Activated CD4-positive, alpha-beta T cell treated with anti-CD3 and anti-CD28 coated beads, Interleukin-2, amount 50 U/mL, for 4 hours (primary cell): ENCODE measurements at places on chromosomes 2 and 18.

DNA sequence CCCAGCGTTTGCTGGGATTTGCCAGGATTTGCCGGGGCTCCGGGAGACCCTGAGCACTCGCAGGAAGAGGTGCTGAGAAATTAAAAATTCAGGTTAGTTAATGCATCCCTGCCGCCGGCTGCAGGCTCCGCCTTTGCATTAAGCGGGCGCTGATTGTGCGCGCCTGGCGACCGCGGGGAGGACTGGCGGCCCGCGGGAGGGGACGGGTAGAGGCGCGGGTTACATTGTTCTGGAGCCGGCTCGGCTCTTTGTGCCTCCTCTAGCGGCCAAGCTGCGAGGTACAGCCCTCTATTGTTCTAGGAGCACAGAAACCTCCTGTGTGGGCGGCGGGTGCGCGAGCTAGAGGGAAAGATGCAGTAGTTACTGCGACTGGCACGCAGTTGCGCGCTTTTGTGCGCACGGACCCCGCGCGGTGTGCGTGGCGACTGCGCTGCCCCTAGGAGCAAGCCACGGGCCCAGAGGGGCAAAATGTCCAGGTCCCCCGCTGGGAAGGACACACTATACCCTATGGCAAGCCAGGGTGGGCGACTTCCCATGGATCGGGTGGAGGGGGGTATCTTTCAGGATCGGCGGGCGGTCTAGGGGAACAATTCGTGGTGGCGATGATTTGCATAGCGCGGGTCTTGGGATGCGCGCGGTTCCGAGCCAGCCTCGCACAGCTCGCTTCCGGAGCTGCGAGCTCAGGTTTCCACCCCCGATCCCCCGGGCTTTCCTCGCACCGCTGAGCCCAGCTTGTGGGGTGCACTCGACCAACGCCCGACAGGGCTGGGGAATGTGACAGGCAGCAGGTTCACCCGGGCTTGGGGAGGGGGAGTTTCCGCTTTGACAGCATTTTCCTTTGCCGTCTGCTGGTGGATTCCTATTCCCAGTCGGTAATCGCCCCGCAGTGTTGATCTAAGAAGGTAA, 2.8 kb downstream of the ONECUT2 start:
- peak; percentile 21 for DNase-seq

- DNase-seq, result no peak
Observed at GRCh38 chr2:143525402-143525860, 396.2 kb downstream of the ARHGAP15 start.

DNA sequence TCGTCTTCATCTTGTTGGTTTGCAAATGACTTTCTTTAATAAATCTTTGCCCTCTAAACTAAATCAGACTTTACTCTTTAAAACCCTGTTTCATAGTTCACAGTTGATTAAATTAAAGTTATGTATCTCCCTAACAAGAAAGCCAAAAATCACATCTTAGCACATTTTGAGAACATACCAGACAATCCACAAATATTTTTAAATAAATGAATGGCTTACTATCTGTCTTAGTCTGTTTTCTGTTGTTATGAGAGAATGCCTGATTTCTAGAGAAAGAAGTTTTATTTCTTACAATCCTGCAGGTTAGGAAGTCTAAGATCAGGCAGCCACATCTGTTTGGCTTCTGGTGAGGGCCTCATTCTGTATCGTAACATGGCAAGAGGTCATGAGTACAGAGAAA, 1090.2 kb upstream of the PIK3C3 start:
- no peak for DNase-seq

GRCh38 chr2:43944915-43945314, 50.9 kb downstream of the LRPPRC start:
- no peak for DNase-seq

- no peak for DNase-seq
Observed at GRCh38 chr2:55019526-55020258, 30.6 kb downstream of the RTN4 start.

- DNase-seq, result no peak
Observed at GRCh38 chr2:202023198-202023903, 10.3 kb upstream of the FZD7 start.

DNA sequence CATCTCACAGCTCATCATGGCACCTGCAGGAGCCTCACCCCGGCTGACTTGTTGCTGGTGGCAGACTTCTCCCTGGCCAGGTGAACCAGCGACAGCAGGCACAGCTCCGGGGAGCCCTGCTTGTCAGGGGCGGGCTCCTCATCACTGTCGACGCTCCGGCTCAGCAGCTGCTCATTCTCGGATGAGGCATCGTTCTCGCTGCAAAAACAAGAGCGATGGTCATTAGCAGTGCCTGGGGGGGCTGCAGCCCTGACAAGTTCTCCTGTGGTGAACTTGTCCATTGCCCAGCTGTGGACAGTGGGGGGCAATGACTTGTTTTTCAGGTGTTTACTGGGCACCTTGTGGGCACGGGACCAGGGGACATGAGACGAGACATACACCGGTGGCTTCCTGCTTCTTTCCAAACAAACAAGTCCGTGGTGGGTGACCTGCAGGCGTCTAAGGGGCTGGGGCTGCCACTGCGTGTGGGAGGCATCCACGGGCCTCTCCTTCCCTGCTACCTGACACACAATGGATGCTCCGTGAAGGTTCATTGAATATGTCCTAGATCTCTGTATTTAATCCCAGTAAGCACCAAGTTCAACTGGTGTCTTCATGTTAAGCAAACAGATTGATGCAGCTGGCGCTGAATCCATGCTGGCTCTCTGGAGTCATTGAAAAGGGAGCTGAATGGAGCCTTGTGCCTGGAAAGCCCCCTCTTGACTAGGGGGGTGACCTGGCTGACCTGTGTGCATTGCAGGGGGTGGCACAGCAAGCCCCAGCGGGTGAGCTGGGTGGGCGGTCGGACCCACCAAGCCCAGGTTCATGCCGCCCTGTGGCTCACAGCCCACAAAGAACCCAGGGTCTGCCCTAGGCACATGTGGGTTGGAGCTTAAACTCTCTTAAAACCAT, 81.0 kb downstream of the EDAR start:
- no peak for DNase-seq

- DNase-seq, result no peak
Observed at GRCh38 chr18:58579561-58580047, 49.3 kb downstream of the ALPK2 start.

DNA sequence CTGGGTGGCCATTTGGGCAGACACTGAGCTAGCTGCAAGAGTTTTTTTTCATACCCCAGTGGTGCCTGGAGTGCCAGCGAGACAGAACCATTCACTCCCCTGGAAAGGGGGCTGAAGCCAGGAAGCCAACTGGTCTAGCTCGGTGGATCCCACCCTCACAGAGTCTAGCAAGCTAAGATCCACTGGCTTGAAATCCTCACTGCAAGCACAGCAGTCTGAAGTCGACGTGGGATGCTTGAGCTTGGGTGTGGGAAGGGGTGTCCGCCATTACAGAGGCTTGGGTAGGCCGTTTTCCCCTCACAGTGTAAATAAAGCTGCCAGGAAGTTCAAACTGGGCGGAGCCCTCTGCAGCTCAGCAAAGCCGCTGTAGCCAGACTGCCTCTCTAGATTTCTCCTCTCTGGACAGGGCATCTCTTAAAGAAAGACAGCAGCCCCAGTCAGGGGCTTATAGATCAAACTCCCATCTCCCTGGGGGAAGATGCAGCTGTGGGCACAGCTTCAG, 69.6 kb upstream of the WDSUB1 start:
- no peak for DNase-seq

- DNase-seq, result no peak
Observed at GRCh38 chr2:172092716-172093415, 7.6 kb downstream of the DLX1 start.

DNA sequence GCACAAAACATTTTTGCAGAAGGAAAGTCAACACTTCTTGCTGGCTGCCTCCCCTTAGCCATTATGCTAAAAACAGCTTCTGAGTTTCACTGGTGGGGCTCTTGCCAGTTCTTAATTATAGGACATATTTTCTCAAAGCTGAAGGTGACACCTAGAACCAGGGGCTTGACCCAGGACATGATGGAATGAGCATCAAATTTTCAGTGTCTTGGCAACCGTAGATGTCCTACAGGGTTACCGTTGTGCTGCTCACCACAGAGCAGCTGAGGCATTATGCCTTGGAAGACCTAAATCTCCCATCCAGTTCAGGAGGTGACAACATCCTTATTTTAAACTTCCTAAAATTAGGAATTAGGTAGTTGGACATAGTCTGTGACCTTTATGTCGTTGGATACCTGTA, 46.7 kb downstream of the TMEM185B start:
- no peak for DNase-seq

DNA sequence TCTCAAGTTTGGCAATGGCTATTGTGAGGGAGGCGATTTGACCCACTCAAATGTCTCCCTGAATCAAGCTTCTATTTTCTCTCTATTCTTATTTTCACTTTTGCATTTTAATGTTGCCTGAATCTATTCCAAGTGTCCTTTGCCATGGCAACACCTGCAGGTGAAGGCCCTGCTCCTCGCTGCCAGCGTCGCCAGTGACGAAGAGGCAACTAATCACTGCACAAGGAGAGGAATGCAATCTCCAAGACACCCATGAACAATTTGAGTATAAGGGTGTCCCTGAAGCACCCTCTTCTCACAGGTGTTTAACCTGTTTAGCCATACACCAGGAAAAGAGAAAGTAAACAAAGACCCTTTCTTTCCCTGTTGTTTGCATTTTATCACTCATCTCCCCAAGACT, 165.6 kb upstream of the VRK2 start:
- no peak for DNase-seq

DNA sequence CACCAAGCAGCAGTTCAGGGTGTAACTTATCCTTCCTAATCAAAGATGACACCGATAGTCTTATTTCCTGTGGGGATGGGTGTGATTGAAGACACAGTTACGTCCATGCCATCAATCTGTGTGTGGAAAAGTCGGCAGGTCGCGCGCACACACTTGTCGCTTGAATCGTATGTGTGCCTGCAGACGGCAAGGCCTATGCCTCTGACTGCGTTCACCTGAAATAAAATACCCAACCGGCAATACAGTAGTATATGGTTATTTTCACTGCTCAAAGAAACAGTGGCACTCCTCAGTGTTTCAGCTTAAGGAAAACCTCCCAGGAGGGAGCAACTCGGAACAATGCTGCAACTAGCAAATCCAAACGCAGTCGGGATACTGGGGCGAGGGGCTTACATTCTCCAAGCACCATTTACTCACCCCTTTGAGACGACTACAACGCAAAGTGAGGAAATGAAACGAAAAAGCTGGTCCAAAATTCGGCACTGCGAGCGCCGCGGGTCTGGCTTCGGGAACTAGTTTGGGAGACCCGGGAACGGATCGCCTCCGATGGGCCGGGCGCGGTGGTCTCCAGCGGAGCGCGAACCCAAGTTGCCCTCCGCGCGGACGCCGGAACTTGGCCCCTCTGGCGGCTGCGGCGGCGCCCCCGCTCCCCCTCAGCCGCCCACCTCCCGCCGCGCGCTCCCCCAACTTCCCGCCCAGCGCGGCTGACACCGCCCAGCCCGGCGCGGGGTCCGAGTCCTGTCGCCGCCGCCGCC, 675 bp downstream of the PRKD3 start:
- peak; percentile 25 for DNase-seq

- no peak for DNase-seq
Observed at GRCh38 chr2:54479424-54479823, 23.3 kb downstream of the SPTBN1 start.

- no peak for DNase-seq
Observed at GRCh38 chr2:238599549-238600505, 173.1 kb downstream of the ASB1 start.

DNA sequence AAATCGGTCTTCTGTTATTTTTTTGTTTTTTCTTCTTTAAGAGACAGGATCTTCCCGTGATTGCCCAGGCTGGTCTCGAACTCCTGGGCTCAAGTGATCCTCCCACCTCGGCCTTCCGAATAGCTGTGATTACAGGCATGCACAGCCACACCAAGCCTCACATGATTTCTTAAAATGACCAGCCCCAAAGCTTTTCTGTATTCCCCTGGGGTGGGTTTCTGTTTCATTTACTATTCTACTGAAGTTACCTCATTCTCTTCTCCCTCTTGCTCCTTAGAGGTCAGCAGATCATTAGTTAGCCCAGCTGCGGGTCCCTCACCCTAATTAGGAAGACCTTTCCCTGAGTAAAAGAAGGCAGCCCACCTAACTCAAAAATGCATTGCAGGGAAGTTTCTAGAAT, 27.6 kb downstream of the SLC1A4 start:
- DNase-seq, result no peak

DNA sequence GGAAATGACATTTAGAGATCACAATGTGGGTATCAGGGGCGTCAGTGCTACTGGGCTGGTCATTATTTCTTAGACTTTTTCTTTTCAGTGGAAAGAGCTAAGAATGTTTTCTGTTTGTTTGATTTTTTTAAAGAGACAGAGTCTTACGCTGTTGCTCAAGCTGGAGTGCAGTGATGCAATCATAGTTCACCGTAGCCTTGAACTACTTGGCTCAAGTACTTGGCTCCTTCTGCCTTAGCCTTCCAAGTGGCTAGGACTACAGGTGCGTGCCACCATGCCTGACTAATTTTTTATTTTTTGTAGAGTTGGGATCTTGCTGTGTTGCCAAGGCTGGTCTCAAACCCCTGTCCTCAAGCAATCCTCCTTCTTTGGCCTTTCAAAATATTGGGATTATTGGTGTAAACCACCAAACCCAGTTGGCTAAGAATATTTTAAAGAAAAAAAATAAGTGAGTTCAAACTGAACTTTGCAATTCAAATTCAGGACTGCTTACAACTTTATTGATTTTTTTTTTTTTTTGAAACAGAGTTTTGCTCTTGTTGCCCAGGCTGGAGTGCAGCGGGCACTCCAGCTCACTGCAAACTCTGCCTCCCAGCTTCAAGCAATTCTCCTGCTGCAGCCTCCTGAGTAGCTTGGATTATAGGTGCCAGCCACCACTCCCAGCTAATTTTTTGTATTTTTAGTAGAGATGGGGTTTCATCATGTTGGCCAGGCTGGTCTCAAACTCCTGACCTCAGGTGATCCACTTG, 154.2 kb downstream of the MIB1 start:
- DNase-seq, result no peak

DNA sequence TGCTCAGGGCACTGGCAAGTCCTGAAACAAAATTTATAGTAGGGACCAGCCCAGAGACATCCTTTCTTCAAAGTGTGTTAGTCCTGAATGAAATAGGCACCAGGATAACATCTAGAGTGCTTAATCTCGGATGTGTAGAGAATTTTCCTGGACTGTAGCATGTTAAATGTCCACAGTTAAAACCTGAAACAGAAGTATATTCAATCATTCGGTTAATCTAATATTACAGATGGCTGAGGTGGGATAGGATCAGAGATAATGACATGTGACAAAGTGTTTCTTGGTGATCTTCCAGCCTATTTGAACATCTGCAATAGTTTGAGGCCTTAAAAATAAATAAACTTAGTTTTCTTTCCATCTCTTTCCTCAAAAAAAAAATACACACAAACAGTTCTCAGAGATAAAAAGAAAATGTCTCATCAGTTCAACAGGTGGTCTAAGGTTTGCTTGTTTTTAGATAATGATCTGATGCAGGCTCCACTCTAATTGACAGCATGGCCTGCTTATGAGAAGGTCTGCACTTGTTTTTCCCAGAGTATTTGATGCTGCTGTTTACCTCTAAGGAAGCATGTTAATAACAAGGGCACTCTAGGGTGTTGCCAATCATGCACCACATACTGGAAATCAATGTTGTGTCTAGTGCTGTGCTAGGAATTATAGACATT, 25.9 kb downstream of the CNTNAP5 start:
- DNase-seq, result no peak
